GM10248 (cell line): ENCODE measurements at places on chromosomes 6 and 20.

- DNase-seq = no peak
Observed at GRCh38 chr6:34953061-34954025, 64.3 kb downstream of the ANKS1A start.

GRCh38 chr6:54060286-54060685 lies 51.0 kb upstream of the MLIP start:
- DNase-seq = no peak

GRCh38 chr6:163726037-163726695 lies 311.6 kb downstream of the QKI start:
- DNase-seq = no peak

GRCh38 chr6:168035661-168036545 lies 38.4 kb downstream of the KIF25 start:
- DNase-seq = no peak
